Naive thymus-derived CD8-positive, alpha-beta T cell (primary cell): ENCODE measurements at places on chromosomes 4 and X. TPM values are rescaled to one million over a fixed set of nuclear protein-coding genes. Genes with fewer than 3 reads are reported as not detected.

Gene PHOX2B
- not detected for total RNA-seq

Gene CCDC120
- 12.9 TPM for total RNA-seq

Gene KCND1
- 1.6 TPM for total RNA-seq

- no peak for DNase-seq
Observed at GRCh38 chr4:32962100-32962499, 2241.9 kb downstream of the PCDH7 start.

- no peak for DNase-seq
Observed at GRCh38 chrX:679291-679979, 48.8 kb downstream of the SHOX start.

GRCh38 chr4:118760493-118760892 lies 75.3 kb downstream of the METTL14 start:
- no peak for DNase-seq

DNA sequence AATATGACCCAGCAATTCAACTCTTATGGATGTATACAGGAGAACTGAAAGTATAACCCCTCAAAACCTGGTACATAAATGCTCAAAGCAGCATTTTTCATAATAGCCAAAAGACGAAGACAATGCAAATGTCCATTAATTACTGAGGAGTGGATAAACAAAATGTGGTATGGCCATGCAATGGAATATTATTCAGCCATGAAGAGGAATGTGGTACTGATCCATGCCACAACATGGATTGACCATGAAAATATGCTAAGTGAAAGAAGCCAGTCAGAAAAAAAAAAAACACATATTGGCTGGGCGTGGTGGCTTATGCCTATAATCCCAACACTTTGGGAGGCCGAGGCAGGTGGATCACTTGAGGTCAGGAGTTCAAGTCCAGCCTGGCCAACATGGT lies 74.5 kb upstream of the PLS3 start:
- no peak for DNase-seq

DNA sequence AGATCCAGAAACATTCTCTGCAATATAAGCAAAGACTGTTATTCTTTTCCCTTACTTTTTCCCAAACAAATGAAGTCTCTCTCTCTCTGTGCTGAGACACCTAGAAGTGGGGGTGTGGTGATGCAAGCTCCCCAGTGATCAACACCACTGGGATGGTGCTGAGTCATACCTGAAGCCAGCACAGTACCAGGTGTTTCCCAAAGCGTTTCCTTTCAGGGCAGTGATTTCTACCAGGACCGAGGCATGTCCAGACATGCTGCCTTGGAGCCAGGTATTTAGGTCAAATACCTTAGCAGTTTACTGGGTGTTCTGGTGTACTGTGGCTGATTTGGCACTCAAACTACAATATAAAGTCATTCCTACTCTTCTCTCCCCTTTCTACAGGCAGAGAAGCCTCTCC lies 726.5 kb downstream of the FAM133A start:
- no peak for DNase-seq
